Cerebellar cortex (tissue), 1 donor: ENCODE measurements at places on chromosomes 3 and 15.

- no peak for DNase-seq
These were observed at the start of gene ZBTB47 for GRCh38 chr3:42653560-42654330. Gene ZBTB47, plus strand, starts transcription at chr3:42653697. Its CDS starts 4,659 bp downstream, at chr3:42658356.

- DNase-seq, result peak; percentile 37
These were observed 5.9 kb downstream of the ACVR2B start for GRCh38 chr3:38459499-38460048.

DNA sequence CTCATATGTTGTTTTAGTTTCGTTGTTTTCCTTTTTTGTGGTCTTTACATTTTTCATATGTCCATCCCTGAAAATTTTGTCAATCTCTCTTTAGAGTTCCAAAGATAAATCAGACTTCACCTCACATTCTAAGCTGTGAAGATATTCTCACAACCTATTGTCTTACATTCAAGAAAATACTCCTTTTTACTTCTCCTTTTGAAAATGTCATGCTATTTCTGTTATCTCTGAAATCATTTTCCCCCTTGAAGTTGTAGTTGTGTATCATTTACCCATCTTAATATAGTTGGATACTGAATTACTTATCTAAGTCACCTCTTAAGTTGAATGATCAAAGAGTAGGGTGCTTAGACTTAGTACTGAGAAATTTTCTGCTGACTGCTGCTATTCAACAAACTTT is 74.3 kb downstream of the DCUN1D1 start:
- no peak for DNase-seq

GRCh38 chr3:106715286-106715685 is 662.0 kb upstream of the CCDC54 start:
- no peak for DNase-seq

DNA sequence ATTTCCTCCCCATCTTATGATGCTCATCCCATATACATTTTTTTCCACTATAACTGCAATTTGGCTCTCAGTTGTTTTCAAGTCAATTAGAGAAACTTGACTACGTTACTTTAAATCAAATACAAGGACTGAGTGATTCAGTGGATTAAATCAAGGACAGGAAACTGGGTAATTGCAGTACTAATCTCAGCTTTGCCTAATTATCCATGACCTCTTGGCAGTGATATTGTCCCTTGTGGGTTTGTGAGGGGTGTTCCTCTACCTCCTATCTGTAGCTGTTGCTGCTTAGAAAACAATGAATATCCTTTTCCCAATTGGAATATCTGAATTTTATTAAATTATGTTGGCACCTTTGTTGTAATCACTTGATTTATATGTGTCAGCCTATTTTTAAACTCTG is 79.4 kb downstream of the ZPLD1 start:
- no peak for DNase-seq

- no peak for DNase-seq
These were observed 16.2 kb upstream of the C15orf39 start for GRCh38 chr15:75185271-75186029.

DNA sequence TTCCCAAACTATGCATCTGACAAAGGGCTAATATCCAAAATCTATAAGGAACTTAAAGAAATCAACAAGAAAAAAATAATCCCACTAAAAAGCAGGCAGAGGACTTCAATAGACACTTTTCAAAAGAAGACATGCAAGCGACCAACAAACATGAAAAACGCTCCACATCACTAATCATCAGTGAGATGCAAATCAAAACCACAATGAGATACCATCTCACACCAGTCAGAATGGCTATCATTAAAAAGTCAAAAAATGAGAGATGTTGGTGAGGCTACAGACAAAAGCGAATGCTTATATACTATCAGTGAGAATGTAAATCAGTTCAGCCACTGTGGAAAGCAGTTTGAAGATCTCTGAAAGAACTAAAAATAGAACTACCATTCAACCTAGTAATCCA is 20.2 kb downstream of the CFAP44 start:
- DNase-seq, result no peak
